ENCODE measurements at places on chromosomes 5 and 9.

DNA sequence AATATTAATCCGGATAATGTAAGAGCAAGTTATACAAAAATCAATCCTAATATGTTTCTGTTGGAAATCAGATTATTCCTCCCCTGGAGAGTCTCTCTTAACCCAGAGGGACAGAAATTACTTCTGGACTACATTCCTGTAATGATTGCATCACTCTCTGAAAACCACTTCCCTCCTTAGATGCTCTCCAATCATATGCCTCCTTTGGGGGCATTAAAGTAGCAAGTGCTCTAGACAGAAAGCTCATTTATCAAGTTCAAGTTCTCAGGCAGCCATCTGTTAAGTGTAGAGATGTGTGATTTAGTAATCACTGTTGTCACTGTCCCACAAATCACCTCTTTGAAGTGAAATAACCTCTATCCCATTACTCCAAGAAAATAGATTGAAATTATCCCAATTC is 247.1 kb downstream of the SLCO4C1 start:
- DNase-seq: peak; percentile 26

DNA sequence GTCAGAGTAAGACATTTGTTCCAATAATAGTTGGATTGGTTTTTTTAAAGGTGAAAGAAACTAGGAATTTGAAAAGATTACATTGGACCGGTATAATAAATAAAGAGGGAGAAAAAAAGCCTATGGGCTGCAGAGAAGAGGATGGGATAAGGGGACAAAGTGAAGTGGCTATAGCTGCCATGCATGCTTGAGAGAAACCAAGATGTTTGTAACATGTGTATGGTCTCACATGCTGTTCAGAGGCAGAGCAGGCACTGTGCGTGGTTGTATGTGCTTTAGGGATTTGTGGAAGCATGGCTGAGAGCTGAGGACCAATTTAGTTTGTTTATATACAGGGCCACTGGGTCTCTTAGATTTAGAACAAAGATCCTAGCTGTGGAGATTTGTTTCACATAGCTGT is 32.7 kb downstream of the LNPEP start:
- no peak for DNase-seq

GRCh38 chr5:14414007-14414406 is 167.6 kb upstream of the OTULINL start:
- DNase-seq: no peak

DNA sequence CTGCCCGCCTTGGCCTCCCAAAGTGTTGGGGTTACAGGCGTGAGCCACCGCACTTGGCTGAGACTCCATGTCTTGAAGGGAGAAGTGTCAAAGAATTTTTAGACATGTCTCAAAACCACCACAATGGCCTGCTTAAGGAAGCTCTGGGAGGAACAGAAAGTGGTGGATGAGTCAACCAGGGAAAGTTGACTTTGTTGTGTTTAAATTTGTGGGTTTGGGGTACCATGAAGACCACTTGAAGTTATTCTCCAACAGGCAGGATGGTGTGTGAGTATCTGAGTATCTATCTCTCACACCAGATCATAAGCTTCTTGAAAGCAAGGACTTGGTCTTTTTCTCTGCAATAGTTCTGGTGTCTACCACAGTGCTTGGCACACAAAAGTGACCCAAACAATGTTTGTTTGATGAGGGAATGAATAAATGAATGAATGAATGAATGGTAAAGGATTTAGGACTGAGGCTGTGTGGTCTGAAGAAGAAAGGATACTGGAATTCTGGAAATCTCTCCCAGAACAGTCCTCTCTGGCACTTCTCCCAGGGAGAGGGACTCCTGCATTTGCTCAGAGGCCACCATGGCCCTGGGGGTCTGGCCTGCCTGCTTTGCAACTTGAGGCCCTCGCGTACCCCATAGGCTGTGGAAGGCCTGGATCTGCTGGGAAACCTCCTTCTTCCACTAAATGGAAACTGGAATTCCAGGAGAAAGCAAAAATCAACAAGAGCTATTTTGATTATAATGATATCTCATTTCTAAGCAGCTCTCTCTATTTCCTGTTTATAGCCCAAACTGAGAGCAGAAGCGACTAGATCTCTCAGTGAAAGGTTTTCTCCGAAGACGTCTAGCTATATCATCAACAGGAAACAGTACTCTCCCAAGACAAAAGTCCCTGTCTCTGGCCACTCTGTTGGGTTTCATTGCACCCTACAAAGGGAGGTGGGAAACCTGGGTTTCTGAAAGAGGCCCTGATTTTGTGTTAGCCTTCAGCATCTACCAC is 187.9 kb downstream of the PALM2AKAP2 start:
- DNase-seq: no peak

- no peak for DNase-seq
Observed at GRCh38 chr5:78855026-78855425, 130.1 kb downstream of the ARSB start.

DNA sequence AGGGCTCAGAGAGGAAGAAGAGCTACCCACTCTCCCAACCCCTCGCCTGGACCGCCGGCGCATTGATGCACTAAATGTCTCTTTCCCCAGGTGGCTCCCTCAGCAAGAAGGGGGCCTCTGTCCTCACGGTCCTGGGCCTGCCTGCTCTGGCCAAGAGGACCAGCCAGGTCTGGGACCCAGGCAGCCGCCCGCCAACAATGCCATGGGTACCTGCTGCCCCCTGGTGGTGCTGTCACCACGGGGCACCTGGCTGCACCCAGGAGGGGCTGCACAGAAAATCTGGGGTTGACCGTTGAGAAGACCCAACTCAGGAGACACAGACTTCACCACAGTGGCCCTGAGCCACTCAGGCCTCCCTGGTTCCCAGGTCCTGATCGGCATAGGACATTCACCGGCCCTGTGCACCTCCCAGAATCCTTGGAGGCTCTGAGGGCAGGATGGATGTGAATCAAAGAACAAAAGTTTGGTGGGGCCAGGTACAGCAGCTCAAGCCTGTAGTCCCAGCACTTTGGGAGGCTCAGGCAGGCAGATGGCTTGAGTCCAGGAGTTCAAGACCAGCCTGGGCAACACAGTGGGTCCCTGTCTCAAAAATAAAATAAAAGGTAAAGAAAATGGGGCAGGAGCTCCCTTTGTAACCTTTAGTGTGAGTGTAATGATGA is 2.4 kb upstream of the VAV2 start:
- DNase-seq: no peak

GRCh38 chr9:136486823-136487620 is 4.2 kb upstream of the SEC16A start:
- no peak for DNase-seq

- DNase-seq: no peak
Observed at GRCh38 chr9:7137040-7137439, 379.3 kb downstream of the KDM4C start.

- DNase-seq: no peak
Observed at GRCh38 chr5:177983763-177984583, 12.1 kb downstream of the PROP1 start.

- no peak for DNase-seq
Observed at GRCh38 chr5:134610725-134611124, 21.9 kb downstream of the SAR1B start.

GRCh38 chr9:25302601-25303000 is 375.6 kb downstream of the TUSC1 start:
- DNase-seq: no peak

GRCh38 chr5:145803112-145804004 is 31.8 kb downstream of the PRELID2 start:
- no peak for DNase-seq

DNA sequence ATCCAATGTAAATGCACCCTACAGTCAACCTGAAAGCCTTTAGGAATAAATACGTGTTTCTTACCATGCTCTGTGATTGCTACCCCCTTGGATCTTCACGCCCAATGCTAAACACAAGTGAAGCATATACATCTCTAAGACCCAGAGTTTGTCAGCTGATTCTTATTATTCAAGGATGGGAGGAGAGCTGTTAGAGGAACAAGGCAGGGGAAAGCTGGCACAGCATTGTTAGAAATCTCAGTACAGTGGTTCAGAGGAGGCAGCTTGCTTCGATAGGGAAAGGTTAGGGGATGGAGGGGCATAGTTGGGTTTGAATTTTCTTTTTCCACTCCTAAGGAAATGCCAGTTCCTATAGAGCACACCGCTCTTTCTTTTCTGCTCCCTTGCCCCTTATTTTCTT is 16.7 kb upstream of the TAF11L2 start:
- DNase-seq: no peak

DNA sequence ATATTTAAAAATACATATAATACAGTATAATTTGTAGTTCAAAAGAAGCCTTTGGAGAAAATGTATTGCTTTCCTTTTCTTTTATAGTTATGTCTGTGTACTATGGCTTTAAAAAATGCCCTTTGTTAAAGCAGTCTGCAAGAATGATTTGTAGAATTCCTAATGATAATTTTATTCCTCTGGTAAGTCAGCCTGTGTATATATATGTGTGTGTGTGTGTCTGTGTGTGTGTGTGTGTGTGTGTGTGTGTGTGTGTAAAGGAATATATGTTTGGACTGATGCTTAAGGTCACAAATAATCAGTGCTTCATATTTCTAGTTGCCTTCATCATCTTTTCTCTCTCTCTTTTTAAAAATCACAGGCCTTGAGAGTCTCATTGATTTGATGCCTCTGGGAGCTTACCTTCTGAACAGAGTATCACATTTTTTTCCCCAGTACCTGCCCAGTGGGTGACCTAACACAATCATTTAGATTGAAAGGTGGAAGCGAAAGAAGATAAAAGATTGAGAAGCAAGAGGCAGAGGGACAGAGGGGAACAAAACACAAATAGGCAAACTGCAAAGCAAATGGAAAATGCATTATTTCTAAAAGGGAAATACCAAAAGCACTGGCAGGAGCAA is 709.2 kb upstream of the DMAC1 start:
- no peak for DNase-seq

- no peak for DNase-seq
Observed at GRCh38 chr9:117092582-117092981, 322.3 kb downstream of the ASTN2 start.

GRCh38 chr9:21730899-21731298 is 71.5 kb upstream of the MTAP start:
- no peak for DNase-seq

DNA sequence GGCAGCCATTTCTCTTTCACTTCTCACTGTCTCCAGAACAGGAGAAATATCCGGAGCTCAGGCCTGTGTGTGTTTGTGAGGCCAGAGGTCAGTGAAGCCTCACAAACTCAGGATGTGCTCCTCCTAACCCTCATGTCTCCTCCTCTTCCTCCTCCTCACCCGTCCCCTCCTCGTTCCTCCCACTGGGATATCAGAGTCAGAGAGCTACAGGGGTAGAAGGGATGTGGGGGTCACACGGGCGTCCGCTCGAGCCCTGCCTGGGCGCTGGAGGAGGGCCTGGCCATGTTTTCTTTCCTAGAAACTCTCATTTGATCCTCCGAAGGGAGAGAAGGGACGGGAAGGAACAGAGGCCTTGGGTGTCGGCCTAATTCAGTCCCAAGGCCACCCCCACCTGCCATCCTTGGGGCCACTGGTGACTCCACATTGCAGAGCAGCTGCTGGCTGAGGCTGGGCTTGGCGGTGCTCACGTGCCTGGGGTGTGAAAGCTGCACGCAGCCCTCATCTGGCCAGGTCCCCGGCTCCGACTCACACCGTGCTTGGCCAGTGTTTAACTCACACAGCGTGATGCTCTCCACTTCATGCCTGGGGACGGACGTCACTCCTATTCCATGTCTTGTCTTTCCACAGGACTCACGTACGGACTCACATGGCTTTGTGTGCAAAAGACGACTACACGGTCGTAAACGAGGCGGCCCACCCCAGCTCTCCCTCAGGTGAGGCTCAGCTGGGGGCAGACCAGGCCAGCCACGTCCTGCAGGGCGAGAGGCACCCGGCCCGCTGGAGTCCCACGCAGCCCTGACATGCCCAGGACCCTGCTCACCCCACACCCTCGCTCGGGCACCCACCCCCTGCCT is 22.6 kb upstream of the SLC6A19 start:
- no peak for DNase-seq

- no peak for DNase-seq
Observed at GRCh38 chr9:128051932-128052709, 15.0 kb downstream of the NAIF1 start.

DNA sequence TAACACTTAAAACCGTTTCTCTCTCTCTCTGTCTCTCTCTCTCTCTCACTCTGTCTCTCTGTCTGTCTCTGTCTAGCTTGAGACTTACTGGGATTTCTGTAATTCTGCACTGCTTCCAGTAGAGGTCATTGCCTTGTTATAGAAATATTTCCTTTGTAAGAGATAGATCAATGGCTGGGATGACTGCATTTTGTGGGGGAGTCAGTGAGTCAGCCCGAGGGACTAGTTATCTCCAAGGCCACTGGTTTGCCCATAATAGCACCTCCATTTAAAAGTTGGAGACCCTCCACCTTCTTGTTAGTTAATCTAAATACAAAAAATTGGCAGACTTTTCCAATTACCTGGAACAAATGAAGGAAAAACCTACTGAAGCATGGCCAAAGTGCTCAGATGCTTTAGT is 547.2 kb downstream of the LRRC70 start:
- no peak for DNase-seq

- DNase-seq: no peak
Observed at GRCh38 chr5:175464074-175464941, 14.1 kb upstream of the SFXN1 start.

GRCh38 chr9:79765466-79765865 is 193.7 kb downstream of the TLE4 start:
- no peak for DNase-seq

GRCh38 chr9:113580041-113580953 is 116.8 kb downstream of the RGS3 start:
- DNase-seq: no peak

DNA sequence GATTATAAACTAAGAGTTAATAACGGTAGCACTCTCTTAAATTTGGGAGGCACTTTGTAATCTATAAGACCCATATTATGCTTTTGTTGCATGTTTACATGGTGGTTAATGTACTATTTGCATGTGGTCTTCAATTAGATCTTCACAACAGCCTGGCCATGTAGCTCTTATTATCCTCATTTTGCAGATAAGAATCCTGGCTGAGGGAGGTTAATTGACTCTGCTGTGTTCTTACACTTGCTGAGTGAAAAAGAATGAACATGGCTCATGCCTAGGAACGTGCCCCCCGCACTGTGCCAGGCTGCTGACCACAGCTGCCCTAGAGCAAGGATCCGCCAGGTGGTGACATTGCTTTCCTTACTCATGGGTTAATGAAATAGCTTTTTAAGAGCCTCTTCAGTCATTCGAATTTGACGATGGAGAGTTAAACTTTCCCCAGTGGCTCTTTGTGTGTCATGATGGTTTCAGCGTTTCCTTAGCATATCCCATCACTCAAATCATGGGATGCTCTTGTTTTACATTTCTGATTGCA is 97.9 kb downstream of the CDH6 start:
- DNase-seq: no peak

GRCh38 chr9:35932735-35933134 is 23.4 kb downstream of the SPAAR start:
- DNase-seq: no peak

Measured in NCI-H2081 treated with DMSO at 0.1 percent for 48 hours (cell line).